GM13977 (cell line): ENCODE measurements at places on chromosomes 12 and 14.

DNA sequence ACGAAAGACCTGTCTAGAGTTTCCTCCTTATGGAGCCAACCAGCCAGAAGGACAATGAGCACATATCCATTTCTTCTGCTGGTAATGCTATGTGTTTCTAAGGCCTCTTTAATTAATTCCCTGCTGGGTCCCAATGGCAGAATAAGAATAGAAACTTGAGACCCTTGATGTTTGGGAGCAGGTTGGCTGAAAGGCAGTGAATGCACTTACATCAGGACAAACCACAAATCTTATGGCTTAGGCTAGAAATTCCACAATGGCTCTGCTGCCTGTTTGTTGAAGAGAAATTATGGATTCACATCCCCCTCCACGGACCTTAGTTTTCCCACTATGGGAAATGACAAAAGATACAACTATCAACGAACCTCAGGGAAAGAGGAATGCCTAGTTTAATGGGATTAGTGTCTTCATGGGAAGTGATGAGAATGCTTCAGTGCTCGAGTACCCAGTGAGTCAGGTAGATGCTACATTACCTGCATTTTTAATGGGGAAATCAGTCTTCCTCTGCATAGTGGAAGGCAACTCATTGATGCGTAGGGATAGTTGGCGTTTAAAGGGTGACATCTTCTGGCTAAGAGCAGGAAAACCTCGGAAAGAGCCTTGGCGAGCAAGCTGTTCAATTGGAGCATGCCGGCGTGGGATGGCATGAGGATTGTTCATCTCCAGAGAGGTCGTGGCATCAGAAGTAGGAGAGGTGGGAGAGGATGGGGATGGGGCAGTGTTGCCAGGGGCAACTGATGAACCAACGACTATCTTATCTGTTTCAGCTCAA is 46.5 kb downstream of the PAPLN start:
- DNase-seq = no peak

DNA sequence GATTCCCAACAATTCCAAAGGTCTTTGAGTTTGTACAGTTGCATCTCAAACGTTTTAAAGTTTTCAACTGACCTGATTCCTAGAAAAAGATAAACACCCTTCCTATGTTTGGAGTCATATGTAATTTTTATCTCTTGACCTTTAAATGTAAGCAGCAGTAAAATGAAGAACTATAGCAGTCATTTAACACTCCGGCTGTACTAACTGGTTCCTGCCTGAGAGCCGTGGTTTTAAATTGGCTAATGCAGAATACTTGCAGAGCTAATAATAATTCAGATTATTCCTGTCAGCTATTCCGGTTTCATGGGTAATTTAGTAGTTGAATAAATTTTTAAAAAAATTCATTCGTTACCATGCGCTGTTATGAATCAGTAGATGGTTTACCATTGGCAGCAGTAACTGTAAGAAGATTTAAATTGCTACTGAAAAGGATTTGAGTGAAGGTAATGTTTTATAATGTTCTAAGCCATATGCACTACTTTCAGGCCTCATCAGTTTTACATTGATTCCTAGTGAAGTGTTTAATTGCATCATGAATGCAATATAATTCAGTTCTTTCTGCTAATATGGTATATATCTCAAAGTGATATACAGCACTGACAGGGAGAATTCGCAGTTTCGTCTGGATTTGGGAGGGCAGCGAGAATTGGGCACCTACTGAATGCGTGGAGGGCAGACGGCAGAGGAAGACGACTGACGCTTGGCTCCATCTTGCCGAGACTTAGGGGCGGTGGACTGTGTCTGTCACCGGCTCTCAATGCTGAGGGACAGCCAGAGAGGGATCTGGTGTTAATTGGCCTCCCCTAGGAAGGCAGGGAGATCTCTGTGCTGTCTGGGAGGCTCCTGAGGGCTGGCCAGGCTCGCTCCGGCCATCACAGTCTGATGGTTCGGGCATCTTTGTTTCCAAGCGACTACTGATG is 217.7 kb downstream of the PHETA1 start:
- DNase-seq = no peak

DNA sequence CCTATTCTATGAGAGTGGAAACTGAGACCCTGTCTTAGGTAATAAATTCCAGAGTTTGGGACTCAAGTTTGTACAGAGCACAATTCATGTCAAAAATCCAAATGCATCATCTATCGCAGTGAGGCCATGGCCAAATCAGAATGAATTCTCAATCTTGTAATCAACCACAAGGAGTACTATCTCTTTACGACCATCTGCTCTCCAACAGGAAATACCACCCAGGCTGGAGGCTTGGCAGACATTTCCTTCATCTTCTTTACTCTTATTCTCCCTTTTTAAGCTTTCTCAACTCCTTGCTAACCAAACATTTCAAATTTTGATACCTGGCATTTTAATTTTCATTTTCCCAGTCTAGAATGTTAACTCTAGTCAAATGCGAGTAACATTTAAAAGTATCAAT is 32.7 kb upstream of the RNU6-7 start:
- no peak for DNase-seq

DNA sequence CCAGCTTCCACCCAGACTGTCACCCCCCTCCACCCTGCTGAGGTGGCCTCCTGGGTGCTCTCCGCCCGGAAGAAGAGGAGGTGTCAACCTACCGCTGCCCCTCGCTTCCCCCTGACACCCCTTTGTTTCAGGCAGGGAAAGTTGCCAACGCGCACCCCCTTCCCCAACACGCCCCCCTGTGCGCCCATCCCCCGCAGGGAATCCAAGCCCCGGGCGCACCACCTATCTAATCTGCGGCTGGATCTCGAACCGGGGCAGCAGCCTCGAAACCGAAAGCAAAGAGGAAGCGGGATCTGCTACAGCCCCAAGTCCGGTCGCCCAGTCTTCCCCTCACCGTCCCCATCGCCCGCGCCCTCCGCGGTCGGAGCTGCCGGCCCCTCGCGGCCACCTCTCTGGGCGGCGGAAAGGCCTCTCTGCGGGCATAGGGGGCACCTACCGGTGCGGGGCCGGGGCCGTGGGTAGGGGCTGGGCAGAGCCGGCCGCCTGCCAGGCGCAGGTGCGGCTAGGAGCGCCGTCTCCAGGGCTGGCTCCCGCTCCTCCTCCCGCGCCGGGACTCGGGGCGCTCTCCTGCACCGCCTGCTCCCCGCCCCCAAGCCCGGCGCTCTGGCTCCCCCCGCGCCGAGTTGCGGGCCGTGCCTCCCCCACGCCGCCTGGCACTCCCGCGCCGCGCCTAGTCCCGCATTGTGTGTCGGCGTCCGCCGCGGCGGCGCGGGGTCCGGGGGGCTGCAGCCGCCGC is 18.3 kb upstream of the PLEKHH1 start:
- DNase-seq = peak; percentile 75

DNA sequence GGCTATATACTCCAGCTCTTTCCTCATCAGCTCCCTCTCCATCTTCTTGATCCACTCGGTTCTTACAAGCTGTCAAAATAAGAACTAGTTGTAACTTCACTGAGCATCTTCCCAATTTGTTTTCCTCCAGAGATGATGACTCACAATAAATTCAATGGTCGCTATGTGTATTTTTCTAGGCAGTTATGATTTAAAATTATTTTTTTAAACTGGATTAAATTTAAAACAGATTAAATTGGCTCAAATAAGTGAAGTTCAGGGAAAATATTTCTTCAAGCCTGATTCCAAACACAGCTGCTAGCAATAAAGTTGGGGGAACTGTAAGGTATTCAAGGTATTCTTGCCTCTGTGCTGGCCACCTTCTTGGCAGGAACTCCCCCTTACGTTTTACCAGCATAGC is 717.7 kb upstream of the USP15 start:
- DNase-seq = no peak

DNA sequence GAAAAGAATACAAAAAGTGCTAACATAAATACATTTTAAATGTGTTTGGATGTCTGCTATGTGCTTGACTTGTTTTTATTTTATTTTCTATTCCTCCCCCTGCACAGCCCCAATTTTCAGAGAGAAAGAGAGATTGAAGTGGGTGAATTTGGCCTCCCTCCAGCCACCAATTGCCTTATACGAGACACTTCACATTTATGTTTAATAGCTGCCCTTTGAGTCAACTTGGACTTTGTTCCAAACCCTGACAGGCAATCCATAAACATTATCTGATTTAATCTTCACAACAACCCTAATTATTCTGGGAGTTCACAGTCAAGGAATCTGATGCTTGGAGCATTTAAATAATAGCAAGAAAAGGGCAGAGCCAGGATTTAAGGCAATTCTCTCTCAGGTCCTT is 161.7 kb downstream of the SLC15A4 start:
- DNase-seq = no peak

DNA sequence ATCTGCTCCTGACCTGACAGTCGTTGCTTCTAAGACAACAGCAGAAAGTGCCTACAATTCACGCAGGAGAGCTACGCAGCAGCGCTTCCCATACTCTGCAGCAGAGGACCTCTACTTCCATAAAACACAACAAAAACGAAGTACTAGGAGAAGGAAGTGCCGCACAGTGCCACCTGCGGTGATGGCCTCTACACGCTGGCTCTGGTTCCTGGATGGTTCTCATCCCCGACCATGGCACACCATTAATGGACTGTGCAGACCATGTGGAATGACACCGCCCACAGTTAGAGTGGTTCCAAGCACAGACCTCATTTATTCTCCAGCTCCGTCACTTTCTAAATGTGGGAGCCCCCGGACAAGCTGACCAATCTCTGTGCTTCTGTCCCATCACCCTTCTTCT is 28.3 kb downstream of the TPCN1 start:
- no peak for DNase-seq

- DNase-seq = no peak
Observed at GRCh38 chr12:42510823-42511222, 78.7 kb downstream of the PRICKLE1 start.

DNA sequence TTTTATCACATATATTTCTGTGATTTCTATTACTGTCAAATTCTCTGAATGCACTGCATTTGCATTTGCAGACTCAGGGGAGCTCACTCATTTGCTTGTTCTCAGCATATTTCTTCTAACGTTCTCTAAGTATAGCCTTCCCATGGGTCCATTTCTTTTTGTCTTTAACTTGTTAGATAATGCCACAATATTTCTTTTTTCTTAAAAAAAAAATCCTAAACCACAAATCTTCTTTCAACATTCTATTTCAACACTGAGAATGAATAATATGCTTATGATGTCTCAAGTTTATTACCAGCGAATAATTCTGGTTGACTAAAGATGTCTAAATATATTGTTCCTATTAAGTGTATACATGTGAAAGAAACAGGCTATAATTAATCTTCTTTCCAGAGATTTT is 200.2 kb downstream of the ANO6 start:
- no peak for DNase-seq

- DNase-seq = no peak
Observed at GRCh38 chr12:111664961-111665865, 20.5 kb downstream of the BRAP start.
